Type B pancreatic cell (in vitro differentiated cells): ENCODE measurements at places on chromosomes 4 and X. TPM values are rescaled to one million over a fixed set of nuclear protein-coding genes. Genes with fewer than 3 reads are reported as not detected.

GRCh38 chrX:25721564-25721963, 416.6 kb upstream of the MAGEB18 start:
- H3K36me3 ChIP-seq: no peaks in the 10 kb centered on the region
- H3K27me3 ChIP-seq: peaks cover 3% of the 10 kb centered on the region
- no peak overlapping the region for H3K4me3 ChIP-seq
- peaks cover 4% of the 10 kb centered on the region for H3K4me1 ChIP-seq
- no peak for DNase-seq
- no peak overlapping the region for H3K27ac ChIP-seq

TMSB15C gene
- 4.4 and 16.5 TPM in 2 replicates for total RNA-seq

SSX2B gene
- total RNA-seq: not detected in 2 replicates

PAK3 gene
- total RNA-seq: 4.8 and 10.8 TPM in 2 replicates

- H3K36me3 ChIP-seq: no peaks in the 10 kb centered on the region
- peaks cover 14% of the 10 kb centered on the region for H3K4me1 ChIP-seq
- H3K4me3 ChIP-seq: no peak overlapping the region
Measured at GRCh38 chr4:150972592-150972991, 42.5 kb downstream of the LRBA start.

GRCh38 chr4:30836231-30836630, 116.1 kb downstream of the PCDH7 start:
- H3K27me3 ChIP-seq: peaks cover 4% of the 10 kb centered on the region
- no peak for DNase-seq
- H3K4me1 ChIP-seq: peaks cover 65% of the 10 kb centered on the region
- no peak overlapping the region for H3K27ac ChIP-seq
- no peaks in the 10 kb centered on the region for H3K36me3 ChIP-seq

HAND2 gene
- 8.3 and 40.3 TPM in 2 replicates for total RNA-seq

- DNase-seq: no peak
- peaks cover 3% of the 10 kb centered on the region for H3K27me3 ChIP-seq
- no peaks in the 10 kb centered on the region for H3K36me3 ChIP-seq
- no peak overlapping the region for H3K4me3 ChIP-seq
- H3K4me1 ChIP-seq: peaks cover 34% of the 10 kb centered on the region
Measured at GRCh38 chr4:169314906-169315305, 44.1 kb upstream of the SH3RF1 start.

GRCh38 chr4:73589887-73590801, 30.1 kb downstream of the RASSF6 start:
- H3K27me3 ChIP-seq: no peaks in the 10 kb centered on the region
- DNase-seq: no peak
- no peaks in the 10 kb centered on the region for H3K36me3 ChIP-seq
- H3K4me1 ChIP-seq: peaks cover 10% of the 10 kb centered on the region
- H3K4me3 ChIP-seq: no peak overlapping the region

ALAS2 gene
- not detected in 2 replicates for total RNA-seq

FREM3 gene
- 0.31 and 1.1 TPM in 2 replicates for total RNA-seq

DNA sequence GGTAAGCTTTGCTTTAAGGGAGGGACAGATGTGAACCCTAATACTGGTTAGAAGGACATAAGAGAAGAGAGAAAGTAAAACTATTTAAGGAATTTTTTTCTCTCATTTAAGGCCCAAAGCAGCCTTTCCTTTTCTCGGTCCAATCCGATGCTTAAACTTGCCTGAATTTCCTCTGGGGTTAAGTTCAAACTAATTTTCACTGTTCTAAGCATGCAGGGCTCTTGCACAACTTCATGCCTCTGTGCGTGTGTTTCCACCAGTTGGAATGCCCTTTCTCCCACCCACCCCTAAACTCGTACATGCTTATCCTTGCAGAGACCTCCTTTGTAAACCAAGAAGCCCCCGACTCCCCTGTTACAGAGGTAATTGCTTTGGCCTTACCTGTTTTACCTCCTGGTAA, 204.7 kb downstream of the CBR4 start:
- H3K27me3 ChIP-seq: no peaks in the 10 kb centered on the region
- no peak overlapping the region for H3K27ac ChIP-seq
- no peak overlapping the region for H3K4me3 ChIP-seq
- H3K4me1 ChIP-seq: peaks cover 8% of the 10 kb centered on the region
- H3K36me3 ChIP-seq: peaks cover 12% of the 10 kb centered on the region

DNA sequence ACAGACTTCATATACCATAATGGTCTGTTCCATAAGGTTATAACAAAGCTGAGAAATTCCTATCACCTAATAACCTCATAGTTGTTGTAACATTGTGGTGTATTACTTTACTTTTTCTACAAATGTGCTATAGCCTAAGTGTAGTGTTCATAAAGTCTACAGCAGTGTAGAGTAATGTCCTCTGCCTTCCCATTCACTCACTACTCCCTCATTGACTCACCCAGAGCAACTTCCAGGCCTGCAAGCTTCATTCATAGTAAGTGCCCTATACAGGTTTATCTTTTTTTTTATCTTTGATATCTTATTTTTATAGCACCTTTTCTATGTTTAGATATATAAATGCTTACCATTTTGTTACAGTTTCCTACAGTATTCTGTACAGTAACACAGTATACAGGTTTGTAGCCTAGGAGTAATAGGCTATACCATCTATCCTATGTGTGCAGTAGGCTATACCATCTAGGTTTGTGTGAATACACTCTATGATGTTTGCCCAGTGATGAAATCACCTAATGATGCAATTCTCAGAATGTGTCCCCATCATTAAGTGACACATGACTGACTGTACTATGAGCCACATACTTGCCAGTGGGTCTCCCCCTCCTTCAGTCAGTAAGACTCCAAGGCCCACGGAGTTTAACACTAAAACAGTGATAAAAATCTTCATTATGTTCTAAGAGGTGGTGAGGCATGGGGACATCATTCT, 299.9 kb downstream of the UNC5C start:
- no peak overlapping the region for H3K27ac ChIP-seq
- DNase-seq: no peak
- H3K4me1 ChIP-seq: peaks cover 4% of the 10 kb centered on the region
- H3K4me3 ChIP-seq: no peak overlapping the region
- H3K27me3 ChIP-seq: peaks cover 31% of the 10 kb centered on the region

GRCh38 chrX:25873196-25873595, 264.9 kb upstream of the MAGEB18 start:
- H3K4me3 ChIP-seq: no peak overlapping the region
- DNase-seq: no peak
- no peaks in the 10 kb centered on the region for H3K27me3 ChIP-seq
- no peaks in the 10 kb centered on the region for H3K36me3 ChIP-seq
- no peaks in the 10 kb centered on the region for H3K4me1 ChIP-seq
- no peak overlapping the region for H3K27ac ChIP-seq

- peaks cover 25% of the 10 kb centered on the region for H3K4me1 ChIP-seq
- H3K36me3 ChIP-seq: no peaks in the 10 kb centered on the region
- DNase-seq: no peak
Measured at GRCh38 chrX:39726771-39727170, 371.0 kb downstream of the BCOR start.

BLTP1 gene
- total RNA-seq: 41.2 and 46.9 TPM in 2 replicates

DNA sequence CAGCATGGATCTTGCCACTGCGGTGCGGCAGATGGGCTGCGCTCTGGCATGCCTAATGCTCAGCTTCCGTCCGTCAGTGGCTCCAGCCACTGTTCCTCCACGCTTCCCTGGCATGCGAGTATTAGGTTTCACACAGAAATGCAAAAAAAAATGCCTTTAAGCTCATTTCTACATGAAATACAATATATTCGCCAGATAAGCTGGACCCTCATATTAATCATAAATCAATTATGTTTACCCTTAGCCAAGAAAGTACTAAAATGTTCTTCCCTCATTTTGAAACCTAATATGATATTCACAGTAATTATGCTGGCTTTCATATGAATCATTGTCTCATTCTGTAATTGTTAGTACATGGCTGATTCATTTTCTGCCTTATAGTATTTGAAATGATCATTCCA, 115.5 kb upstream of the FAM241A start:
- H3K27ac ChIP-seq: no peak overlapping the region
- peaks cover 26% of the 10 kb centered on the region for H3K27me3 ChIP-seq

NRK gene
- total RNA-seq: 19.7 and 136 TPM in 2 replicates

- H3K36me3 ChIP-seq: peaks cover 7% of the 10 kb centered on the region
- no peak overlapping the region for H3K4me3 ChIP-seq
- H3K4me1 ChIP-seq: no peaks in the 10 kb centered on the region
- no peaks in the 10 kb centered on the region for H3K27me3 ChIP-seq
Measured at GRCh38 chr4:5500165-5500564, 208.2 kb downstream of the EVC2 start.

- H3K36me3 ChIP-seq: peaks cover 19% of the 10 kb centered on the region
- peaks cover 6% of the 10 kb centered on the region for H3K4me1 ChIP-seq
- no peak overlapping the region for H3K4me3 ChIP-seq
- no peaks in the 10 kb centered on the region for H3K27me3 ChIP-seq
- peak overlapping the region; percentile 17 for H3K27ac ChIP-seq
Measured at GRCh38 chr4:101037938-101038413, 309.4 kb downstream of the PPP3CA start.

POLR2B gene
- total RNA-seq: 95.1 and 117 TPM in 2 replicates

GRCh38 chr4:37389967-37390580, 145.5 kb downstream of the NWD2 start:
- no peaks in the 10 kb centered on the region for H3K4me1 ChIP-seq
- H3K36me3 ChIP-seq: no peaks in the 10 kb centered on the region
- no peak overlapping the region for H3K27ac ChIP-seq
- H3K4me3 ChIP-seq: no peak overlapping the region
- no peak for DNase-seq

DNA sequence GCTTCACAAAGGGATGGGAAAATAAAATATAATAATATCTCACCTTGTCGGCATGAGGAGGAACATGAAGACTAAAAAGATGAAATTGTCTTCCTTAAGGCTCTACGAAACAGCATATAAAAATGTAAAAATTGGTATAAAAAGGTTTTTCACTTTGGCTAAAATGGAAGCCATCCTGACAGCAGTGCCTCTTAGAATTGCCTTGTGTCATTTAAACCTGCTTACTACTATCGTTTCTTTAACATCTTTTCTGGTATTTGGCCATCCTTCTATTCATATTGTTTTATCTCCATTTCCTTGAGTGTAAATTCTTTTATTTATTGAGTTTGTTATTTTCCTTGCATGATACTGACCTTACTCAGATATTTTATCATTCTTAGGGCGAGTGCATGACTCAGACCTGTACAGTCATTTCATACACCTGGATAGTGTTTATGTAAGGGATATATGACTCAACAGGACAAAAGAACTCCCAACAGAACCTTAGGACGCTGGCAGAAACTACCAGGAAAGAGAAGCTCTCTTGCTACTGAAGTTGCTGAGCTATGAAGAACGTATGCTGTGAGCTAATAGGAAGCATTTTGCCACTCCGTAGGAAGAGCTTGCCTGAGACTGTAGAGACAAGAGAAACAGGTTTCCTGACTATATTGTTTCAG, 5.8 kb upstream of the CDKN2AIP start:
- H3K4me1 ChIP-seq: peaks cover 14% of the 10 kb centered on the region
- peak; percentile 13 for DNase-seq
- peak overlapping the region; percentile 72 for H3K4me3 ChIP-seq
- H3K36me3 ChIP-seq: no peaks in the 10 kb centered on the region
- no peaks in the 10 kb centered on the region for H3K27me3 ChIP-seq

DNA sequence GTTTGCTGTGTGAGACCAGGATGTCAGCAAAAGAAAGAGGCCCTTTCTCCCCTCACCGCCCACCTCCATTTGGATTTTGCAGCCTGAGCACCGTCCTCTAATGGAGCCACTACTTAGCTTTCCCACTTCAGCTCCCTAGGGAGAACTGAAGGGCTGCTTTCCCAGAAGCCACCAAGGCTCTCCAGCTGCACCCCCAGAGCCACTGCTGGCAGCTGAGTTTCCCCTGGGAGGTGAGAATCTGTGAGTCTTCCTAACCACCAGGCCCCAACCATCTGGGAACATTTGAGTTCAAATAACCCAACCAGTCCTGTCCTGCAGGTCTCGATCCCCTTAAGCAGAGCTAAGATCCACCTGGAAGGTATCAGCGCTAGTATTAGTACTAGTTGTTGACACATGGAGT, 173.1 kb upstream of the USP9X start:
- no peak for DNase-seq
- no peaks in the 10 kb centered on the region for H3K27me3 ChIP-seq
- H3K36me3 ChIP-seq: no peaks in the 10 kb centered on the region
- no peak overlapping the region for H3K4me3 ChIP-seq
- H3K4me1 ChIP-seq: no peaks in the 10 kb centered on the region

SCML2 gene
- 2.5 and 10.8 TPM in 2 replicates for total RNA-seq

DNA sequence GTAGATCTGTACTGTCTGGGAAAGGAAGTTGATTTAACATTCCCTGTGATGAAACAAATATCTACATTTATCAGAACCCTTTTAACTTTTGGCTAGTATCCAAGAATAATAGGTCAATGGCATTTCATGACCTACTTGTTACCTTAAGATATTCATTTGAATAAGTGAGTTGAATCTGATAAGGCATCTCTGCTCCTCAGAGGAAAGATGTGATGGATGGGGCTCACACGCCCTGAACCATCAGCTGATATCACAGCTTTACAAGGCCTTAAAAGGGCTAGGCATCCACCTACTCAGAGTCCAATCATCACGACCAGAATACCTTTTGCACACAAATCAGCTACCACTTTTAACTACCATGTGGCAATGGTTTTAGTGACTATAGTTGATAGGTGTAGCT, 90.2 kb upstream of the PDLIM3 start:
- H3K27ac ChIP-seq: peak overlapping the region; percentile 46
- H3K36me3 ChIP-seq: no peaks in the 10 kb centered on the region
- no peak for DNase-seq
- no peaks in the 10 kb centered on the region for H3K27me3 ChIP-seq
- no peak overlapping the region for H3K4me3 ChIP-seq

- no peak for DNase-seq
- H3K4me3 ChIP-seq: no peak overlapping the region
- H3K27ac ChIP-seq: no peak overlapping the region
- H3K36me3 ChIP-seq: no peaks in the 10 kb centered on the region
- no peaks in the 10 kb centered on the region for H3K27me3 ChIP-seq
Measured at GRCh38 chr4:119139311-119139710, 3.7 kb downstream of the MYOZ2 start.
